Smooth muscle cell of the pulmonary artery (primary cell): ENCODE measurements at places on chromosomes 3 and 15. TPM values are rescaled to one million over a fixed set of nuclear protein-coding genes. Genes with fewer than 3 reads are reported as not detected.

Gene MCTP2
- total RNA-seq: 3.1 and 8.9 TPM in 2 replicates

Gene B3GALNT1
- total RNA-seq: 21.2 and 34.3 TPM in 2 replicates

Gene TP63
- total RNA-seq: 0.20 and 0.85 TPM in 2 replicates

Gene CHL1
- total RNA-seq: 0.07 TPM in 1 of 2 replicates, not detected in the other

Gene SENP8
- 1.9 and 2.3 TPM in 2 replicates for total RNA-seq

Gene ZNF80
- not detected in 2 replicates for total RNA-seq

Gene COL6A5
- not detected in 2 replicates for total RNA-seq

Gene NR2E3
- total RNA-seq: 0.13 and 0.20 TPM in 2 replicates

Gene TPM1
- total RNA-seq: 594 and 1,225 TPM in 2 replicates

Gene TMEM87A
- total RNA-seq: 42.1 and 54.0 TPM in 2 replicates

Gene RFT1
- total RNA-seq: 16.4 and 23.6 TPM in 2 replicates

Gene TRIM42
- total RNA-seq: not detected in 2 replicates

Gene RARB
- 5.2 and 10.2 TPM in 2 replicates for total RNA-seq

Gene NAA50
- total RNA-seq: 249 and 278 TPM in 2 replicates
